ENCODE measurements at places on chromosomes 13 and 19.

- DNase-seq = no peak
These were observed 364.6 kb downstream of the HS6ST3 start for GRCh38 chr13:96454466-96454865.

GRCh38 chr13:110914081-110914330 is 863 bp downstream of the ANKRD10 start:
- DNase-seq = no peak

- DNase-seq = peak; percentile 66
These were observed 1.7 kb downstream of the KLF5 start for GRCh38 chr13:73060251-73061160.

DNA sequence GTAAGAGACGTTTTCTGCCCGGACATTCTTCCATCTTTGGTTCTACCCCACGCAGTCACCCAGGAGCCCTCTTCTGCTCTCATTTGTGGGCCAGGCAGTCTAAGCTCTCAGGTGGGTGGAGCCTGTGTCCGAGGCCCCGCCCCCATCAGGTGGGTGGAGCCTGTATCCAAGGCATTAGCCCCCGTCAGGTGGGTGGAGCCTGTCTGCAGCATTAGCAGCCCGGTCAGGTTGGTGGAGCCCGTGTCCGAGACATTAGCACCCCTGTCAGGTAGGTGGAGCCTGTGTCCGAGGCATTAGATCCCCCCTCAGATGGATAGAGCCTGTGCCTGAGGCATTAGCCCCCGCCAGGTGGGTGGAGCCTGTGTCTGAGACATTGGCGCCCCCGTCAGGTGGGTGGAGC is 45.5 kb upstream of the C13orf46 start:
- DNase-seq = no peak

GRCh38 chr13:94997126-94997525 is 284.8 kb upstream of the SOX21 start:
- DNase-seq = no peak

GRCh38 chr19:48817585-48818124 is 6.8 kb upstream of the BCAT2 start:
- DNase-seq = no peak

- peak; percentile 67 for DNase-seq
These were observed at the start of gene FAM124A for GRCh38 chr13:51222037-51222685. TSS of gene FAM124A (plus strand) at chr13:51222398. CDS start at chr13:51222502, 104 bp downstream.

GRCh38 chr13:66402066-66402465 is 828.1 kb downstream of the PCDH9 start:
- DNase-seq = no peak

GRCh38 chr19:35696835-35697234 is 7.5 kb upstream of the ZBTB32 start:
- no peak for DNase-seq

DNA sequence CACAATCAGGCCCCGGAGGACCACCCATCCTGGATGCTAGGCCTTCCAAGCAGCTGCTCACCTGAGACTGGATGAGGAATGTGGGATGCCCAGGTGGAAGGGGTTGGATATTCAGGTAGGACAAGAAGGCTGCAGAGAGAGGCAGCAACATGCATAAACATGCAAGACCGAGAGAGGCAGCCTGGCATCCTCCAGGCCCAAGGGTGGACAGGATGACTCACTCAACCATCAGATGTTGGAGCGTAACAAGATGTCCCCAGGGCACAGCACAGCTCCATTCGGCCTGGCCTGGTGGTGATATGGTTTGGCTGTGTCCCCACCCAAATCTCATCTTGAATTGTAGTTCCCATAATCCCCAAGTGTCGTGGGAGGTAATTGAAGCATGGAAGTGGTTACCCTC is 10.0 kb upstream of the CABP5 start:
- DNase-seq = no peak

GRCh38 chr13:112729408-112729807 is 39.6 kb downstream of the ATP11A start:
- DNase-seq = no peak

DNA sequence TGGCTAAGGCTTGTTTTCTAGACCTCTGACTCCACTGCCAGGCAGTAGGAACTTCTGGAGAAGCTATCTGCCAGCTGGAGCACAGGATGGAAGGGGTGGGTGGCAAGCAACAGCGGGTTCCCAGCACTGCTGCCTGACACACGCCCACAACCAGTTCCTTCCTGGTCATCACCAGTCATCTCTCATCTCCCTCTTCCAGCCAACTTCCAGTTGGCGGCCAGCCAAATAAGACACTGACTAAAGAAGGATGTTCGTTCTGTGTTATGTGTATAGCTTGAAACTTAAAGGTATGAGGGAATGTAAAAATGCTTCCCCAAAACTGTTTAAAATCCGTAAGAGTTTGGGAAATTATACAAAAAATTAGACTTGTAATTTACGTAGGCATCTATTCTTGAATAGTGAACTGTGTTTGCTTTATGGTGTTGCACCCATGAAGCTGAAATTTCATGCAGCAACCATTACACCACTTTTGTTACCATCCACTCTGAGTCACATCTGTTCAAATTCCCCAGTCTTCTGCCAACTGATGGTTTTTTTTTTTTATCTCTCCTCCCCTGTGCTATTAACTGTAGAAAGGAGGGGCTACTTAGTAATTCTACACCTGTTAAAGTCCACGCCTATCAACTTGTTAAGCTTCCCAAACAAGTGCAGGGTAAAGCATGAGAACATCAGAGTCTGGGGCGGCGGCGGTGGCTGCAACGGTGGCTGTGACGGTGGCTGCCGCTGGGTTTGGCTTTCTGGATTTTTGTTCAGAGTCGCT is 86.2 kb upstream of the FRY start:
- DNase-seq = peak; percentile 34

GRCh38 chr19:50725218-50725910 is 2.2 kb downstream of the CLEC11A start:
- no peak for DNase-seq

- no peak for DNase-seq
These were observed 9.9 kb downstream of the CEACAM4 start for GRCh38 chr19:41616792-41617621.

GRCh38 chr19:49589502-49589905 is 1.5 kb upstream of the PRR12 start:
- peak; percentile 38 for DNase-seq

- no peak for DNase-seq
These were observed 19.6 kb downstream of the RNF6 start for GRCh38 chr13:26202365-26202972.

- peak; percentile 56 for DNase-seq
These were observed 1.7 kb downstream of the TGFBR3L start for GRCh38 chr19:7916103-7916954.

- DNase-seq = no peak
These were observed 429.8 kb downstream of the FOXO1 start for GRCh38 chr13:40236566-40237168.

- no peak for DNase-seq
These were observed 127.3 kb upstream of the EDNRB start for GRCh38 chr13:78045916-78046315.

DNA sequence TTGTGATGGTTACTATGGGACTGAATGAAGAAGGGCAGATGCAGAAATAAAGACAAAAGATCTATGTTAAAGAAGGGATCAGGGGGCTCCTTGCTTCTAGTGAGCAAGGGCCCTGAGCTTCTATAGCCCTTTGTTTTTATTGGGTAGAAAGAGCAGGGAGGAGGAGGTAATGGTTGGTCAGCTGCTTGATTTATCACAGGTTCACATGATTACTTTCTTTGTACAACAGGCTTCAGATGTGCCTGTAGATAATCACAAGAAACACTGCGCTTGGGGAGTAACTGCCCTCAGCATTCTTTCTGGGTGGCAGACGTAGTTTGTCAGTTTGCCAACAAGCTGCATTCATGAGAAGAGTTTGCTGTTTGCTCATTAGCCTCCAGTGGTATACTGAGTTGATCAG is 4.8 kb upstream of the ZNF439 start:
- peak; percentile 21 for DNase-seq

DNA sequence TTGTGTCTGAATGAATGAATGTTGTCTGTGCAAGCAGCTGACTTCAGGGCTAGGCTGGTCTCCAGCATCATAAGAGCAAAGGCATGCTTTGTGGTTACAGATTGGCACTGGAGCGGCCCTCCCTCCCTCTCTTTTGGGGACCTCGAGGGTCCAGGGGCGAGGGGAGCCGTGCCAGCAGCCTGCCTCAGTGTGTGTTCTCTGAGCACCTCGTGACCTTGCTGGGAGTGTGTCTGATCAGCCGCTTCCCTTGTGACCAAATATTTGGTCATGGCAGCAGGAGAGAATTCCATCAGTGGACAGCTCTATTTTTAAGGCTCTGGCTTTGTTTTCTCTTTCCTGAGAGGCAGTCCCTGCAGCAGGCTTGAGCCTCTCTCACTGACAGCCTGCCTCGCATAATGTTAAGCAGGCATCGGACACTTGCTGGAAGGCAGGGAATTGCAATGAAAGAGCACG is 329.7 kb downstream of the UQCRFS1 start:
- no peak for DNase-seq

DNA sequence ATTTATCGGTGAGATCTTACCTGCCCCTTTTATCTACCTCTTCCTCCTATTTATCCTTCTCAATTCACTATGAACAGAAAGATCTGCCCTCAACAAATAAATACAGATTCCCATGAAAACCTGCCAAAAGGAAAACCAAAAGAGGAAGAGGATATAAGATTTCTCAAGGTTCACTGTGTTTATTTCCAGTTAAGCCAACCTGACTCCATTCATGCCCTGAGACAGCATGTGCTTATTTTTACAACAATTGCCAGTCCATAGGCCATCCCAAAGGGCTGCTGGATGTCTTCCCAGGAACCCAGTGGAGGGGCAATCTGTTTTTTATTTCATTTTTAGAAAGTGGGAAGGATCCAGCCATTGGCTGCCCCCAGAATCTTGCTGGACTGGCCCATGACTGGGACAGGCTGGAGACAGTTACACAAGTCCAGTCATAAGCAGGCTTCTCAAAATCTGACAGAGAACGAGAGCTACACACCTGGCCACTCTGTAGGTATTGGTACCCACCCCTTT is 209.1 kb downstream of the IRS2 start:
- no peak for DNase-seq

GRCh38 chr19:53962887-53963431 is at the start of gene CACNG8:
TSS of gene CACNG8 (plus strand) at chr19:53962937.
- DNase-seq = no peak

GRCh38 chr19:1441022-1441426 is 2.8 kb downstream of the RPS15 start:
- no peak for DNase-seq

GRCh38 chr13:111227405-111227804 is 93.0 kb upstream of the TEX29 start:
- no peak for DNase-seq

DNA sequence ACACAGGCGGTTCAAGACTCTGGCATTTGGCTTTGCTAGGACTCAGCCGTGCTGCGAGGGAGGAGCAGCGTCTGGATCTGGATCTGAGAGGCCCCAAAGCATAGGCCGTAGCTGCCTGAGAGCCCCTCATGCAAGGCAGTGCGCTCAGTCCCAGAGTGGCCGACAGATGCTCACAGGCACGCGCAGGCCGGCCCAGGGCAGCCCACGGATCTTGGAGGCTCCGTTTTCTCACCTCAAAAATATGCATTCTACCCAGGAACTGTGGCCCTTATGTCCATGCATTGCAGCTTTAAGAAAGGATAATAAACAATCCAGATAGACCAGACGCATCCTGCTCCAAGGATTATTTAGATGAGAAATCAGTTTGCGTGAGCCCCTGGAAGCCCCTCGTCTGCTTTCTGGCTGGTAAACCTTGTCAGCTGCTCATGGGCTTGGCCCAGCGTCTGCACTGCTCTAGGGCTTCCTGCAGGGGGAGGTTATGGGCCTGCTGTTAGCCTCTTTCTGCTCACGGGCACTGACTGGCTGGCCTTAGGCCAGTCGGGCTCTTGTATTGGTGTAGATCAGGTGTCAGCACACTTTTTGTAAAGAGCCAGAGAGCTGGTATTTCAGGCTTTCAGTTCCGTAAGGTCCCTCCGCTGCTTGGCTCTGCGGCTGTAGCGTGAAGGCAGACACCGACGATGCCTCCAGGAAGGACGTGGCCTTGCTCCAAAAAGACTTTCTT is 24.2 kb downstream of the TEX29 start:
- DNase-seq = no peak
